Stimulated activated CD8-positive, alpha-beta memory T cell treated with anti-CD3 and anti-CD28 coated beads, Interleukin-4, amount 100 ng/mL, for 48 hours (primary cell): ENCODE measurements at places on chromosomes 12 and 14.

DNA sequence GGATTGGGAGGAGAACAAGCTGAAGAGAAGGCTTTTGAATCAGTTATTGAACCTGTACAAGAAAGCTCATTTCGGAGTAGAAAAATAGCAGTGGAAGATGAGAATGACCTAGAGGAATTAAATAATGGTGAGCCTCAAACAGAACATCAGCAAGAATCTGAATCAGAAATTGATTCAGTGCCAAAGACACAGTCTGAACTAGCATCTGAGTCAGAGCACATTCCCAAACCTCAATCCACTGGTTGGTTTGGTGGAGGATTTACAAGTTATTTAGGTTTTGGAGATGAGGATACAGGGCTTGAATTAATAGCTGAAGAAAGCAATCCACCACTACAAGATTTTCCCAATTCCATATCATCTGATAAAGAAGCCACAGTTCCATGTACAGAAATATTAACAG lies 13.5 kb downstream of the MIA2 start:
- DNase-seq, result no peak

DNA sequence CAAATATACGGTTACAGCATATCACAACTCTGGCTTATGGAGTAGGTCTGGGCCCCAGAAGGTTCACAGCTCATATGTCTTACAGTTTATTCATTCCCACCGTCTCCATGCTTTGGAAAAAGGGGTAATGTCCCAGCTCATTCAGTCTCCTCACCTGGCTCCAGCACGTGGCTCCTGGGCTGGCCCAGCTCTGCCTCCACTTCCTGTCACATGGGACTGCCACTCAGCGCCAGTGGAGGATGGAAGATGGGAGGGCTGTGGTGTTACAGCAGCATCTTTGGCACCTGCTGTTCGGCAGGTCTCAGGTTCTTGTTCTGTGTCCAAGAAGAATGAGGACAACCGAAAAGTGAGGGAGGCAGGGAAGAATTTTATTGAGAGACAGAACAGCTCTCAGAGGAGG lies 216.3 kb upstream of the ATXN7L3B start:
- no peak for DNase-seq

DNA sequence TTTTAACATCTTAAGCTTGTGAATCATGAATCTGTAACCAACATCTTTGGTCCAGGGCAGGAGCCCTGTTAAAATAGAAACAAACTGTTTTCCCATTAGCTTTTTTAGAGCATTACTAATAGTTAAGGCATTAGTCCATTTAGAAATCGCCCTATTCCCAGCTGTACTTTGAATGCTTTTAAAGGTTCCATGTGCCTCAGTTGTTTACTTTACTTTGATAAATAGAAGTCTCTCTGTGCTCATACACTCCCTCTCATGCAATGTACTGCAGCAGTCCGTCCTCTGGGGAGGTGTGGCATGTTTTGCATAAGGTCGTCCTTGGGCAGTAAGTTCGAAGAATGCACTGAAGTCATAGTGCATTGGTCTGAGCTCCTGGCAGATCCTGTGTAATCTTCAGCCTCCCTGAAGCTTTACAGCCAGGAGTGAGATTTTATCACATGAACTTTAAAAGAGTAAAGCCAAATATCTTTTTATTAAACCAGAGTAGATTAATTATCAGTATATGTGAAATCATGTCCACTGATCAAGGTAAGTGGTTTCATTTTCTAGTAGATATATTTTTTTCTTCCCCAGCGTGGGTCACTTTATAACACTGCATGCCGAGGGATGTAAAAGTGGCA lies 134.7 kb downstream of the FGD4 start:
- no peak for DNase-seq

DNA sequence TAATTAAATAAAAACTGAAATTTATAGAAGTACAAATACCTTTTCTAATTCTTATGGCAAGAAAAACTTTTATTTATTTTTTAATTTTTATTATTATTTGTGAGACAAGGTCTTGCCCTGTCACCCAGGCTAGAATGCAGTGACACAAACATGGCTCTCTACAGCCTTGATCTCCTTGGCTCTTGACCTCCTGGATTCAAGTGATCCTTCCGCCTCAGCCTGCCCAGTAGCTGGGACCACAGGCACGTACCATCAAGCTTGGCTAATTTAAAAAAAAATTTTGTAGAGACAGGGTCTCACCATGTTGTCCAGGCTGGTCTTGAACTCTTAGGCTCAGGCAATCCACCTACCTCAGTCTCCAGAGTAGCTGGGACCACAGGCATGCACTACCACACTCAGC lies 47.4 kb downstream of the COCH start:
- DNase-seq, result no peak

DNA sequence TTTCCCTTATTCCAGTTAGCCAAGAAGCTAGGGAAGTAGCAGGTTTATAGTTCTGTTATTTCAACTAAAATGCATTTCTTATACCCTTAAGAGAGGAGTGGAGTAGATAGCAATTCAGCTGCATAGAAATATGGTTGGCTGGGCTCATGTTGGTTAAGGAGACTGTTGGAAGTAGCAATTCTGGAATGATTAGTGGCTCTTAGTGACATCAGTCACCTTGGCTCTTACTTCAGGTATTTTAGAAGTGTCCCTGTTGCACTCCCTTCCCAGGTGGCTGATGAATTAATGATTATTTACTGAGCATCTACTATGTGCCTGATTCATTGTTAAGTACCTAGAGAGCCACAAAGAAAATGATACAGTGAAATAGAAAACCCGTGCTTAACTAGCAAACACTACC lies 128.1 kb downstream of the MGST1 start:
- DNase-seq, result no peak

DNA sequence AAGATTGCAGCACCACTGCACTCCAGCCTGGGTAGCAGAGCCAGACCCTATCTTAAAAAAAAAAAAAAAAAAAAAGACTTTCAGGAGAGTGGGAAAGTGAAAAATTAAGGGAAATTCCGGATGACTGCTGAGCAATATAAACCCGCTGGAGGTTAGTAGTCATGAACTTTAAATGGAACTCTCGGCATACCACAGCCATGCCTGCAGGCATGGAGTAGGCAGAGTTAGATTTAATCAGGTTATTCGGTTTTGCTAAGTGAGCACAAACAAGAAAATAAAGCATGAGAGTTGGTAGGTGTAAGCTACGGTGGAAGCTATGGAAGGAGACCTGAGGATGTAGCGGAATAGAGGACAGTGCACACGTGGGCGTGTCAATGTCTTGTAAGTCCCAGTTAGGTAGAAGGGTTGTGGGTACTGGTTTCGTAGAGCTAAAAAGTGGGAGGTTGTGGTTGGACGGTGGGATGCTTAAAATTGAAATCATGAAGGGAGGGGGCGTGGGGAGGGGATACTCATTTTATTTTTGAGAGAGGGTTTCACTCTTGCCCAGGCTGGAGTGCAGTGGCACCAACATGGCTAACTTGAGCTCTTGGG lies 11.8 kb upstream of the TUBA1C start:
- DNase-seq, result peak; percentile 39

GRCh38 chr12:126389961-126390360 lies 1324.7 kb downstream of the AACS start:
- no peak for DNase-seq

DNA sequence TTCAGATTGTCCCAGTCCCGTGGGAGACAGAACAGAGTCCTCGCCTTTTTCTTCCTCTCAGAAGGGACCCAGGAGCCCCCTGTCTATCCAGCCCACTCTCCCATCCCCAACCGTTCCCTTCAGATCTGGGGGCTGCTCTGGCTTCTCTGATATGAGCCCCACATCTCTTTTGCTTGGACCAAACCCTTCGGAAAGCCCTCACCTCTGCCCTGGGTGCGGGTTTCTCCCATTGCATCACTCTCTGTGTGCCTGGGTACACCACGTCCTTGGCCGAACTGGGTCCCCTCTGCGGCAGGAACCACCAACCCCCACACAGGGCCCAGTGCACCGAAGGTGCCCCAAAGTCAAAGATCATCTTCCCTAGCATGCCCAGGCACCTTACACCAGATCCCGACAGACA lies 87.8 kb downstream of the DICER1 start:
- no peak for DNase-seq

- DNase-seq, result peak; percentile 69
Observed at GRCh38 chr14:75514673-75515628, 7.3 kb upstream of the BATF start.

- no peak for DNase-seq
Observed at GRCh38 chr14:60963761-60964160, 17.1 kb downstream of the TRMT5 start.

DNA sequence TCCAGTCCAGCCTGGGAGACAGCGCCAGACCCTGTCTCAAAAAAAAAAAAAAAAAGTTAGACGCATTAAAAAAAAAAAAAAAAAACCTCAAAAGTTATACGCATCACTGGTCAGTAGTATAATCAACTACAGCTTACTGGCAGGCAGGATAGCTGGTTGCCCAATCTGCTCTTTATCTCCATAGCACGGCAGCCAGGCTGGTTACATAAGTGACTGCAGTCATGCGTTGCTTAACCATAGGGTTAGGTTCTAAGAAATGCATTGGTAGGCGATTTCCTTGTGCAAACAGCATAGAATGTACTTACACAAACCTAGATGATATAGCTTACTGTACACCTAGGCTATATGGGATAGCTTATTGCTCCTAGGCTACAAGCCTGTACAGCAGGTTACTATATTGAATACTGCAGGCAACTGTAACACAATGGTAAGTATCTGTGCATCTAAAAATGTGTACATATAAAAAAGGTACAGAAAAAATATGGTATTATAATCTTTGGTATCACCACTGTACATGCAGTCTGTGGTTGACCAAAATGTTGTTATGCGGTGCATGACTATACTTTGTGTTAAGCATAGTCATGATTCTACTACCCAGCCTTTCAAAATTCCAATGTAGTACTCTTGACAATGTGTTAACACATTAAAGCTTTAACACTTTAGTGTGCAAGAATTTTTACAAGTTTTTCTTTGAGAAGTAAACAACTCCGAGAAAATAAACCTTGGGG lies 8.1 kb downstream of the L2HGDH start:
- no peak for DNase-seq

DNA sequence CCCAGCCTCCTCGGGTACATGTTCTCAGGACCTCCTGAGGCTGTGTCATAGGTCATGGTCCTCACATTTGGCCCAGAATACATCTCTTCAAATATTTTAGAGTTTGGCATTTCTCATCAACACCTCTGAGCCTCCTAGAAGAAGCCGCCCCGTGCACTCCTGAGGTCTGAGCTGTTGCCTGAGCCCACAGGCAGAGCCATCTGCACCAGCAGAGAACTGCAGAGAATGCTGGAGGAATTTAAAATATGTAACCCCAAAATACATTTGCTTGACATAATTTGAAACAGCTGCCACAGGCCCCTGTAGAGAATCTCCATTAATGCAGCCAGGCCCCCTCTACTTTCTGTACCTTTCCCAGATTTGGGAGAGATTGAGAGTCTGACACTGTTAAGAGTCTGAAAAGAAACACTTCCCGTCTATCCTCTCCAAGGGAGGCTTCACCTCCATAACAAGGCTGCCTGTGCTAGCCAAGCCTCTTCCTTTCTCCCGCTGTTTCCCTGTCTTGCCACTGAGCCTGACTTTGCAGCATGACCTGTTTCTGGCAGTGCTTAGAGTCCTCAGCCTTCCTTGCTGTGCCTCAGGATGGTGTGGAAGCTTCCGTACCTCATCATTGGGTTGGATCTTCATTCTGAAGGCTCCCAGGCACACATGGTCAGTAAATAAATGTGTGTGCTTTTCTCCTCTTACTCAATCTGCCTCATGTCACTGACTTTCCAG lies 95.4 kb upstream of the SFSWAP start:
- DNase-seq, result no peak

GRCh38 chr12:33427071-33427470 lies 12.5 kb downstream of the SYT10 start:
- DNase-seq, result no peak

- DNase-seq, result no peak
Observed at GRCh38 chr12:109710747-109711595, 2.7 kb upstream of the FAM222A start.

DNA sequence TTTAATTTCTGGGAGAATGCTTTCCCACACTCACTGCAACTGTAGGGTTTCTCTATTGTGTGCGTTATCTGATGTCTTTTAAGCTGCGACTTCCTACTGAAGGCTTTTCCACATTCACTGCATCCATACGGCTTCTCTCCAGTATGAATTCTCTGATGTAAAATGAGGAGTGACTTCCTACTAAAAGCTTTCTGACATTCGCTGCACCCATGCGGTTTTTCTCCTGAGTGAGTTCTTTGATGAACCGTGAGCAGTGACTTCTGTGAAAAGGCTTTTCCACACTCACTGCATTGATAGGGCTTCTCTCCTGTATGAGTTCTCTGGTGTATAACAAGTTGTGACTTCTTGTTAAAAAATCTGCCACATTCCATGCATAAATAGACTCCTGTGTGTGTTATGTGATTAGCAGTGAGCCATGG lies 29.7 kb downstream of the ZNF605 start:
- DNase-seq, result no peak

- no peak for DNase-seq
Observed at GRCh38 chr14:104706733-104707607, 17.1 kb upstream of the ADSS1 start.

- no peak for DNase-seq
Observed at GRCh38 chr12:52708010-52708409, 4.7 kb upstream of the KRT77 start.

DNA sequence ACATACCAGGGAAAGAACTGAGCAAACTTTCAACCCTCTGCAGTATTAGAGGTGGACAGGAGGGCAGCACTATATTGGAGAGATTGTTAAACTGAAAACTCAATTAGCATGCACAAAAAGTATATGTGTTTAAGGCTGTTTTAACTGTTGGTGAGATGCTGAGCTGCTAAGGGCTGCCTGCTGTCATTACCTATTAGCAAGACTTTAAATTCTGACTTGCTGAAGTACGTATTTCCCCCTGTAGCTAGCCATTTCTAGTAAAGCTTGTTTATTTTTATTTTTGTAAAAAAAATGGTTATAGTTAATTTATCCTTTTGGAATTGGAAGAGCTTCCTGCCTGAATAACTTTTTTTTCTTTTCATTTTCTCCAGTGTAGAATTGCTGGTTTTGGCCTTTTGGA lies 92.2 kb downstream of the CACNA1C start:
- DNase-seq, result no peak

DNA sequence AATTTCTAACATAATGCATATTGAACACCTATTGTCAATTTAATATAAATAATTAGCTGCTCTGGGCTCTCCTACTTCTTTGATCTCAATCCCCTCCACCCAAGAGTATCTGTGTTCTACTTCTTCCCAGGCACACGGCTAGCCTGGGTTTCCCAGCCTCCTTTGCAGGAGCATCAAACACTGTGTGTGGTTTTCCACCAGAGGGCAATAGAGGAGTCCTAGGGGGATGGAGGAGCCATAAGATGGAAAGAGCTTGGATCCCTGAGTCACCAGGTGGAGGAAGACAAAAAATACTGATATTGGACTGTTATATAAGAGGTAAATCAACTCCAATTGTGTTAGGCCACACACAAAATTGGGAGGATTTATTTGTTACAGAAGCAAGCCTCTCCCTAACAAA lies 333.7 kb downstream of the GLT1D1 start:
- no peak for DNase-seq
